HT-29 (cell line): ENCODE measurements at places on chromosomes 4 and X.

DNA sequence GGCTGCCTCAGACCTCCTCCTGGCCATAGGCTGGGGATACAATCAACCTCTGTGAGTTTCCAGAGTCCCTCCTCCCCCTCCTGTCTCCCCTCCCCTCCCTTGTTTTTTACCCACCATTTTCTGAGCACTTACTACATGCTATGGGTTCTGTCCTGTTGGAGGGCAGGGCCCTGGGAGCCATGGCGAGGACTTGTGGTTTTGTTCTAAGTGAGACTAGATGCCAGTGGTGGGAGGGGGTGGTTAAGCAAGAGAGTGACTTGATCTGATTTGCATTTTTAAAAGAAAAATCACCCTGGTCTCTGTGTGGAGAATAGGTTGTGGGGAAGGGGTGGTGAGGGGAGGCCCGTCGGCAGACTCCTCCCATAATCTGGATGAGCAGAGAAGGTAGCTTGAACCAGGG, 39.5 kb downstream of the EFNB1 start:
- no peak for DNase-seq

- DNase-seq: no peak
Observed at GRCh38 chr4:119525771-119526712, 102.6 kb downstream of the PDE5A start.

GRCh38 chr4:53777244-53777984, 186.1 kb upstream of the LNX1 start:
- no peak for DNase-seq

DNA sequence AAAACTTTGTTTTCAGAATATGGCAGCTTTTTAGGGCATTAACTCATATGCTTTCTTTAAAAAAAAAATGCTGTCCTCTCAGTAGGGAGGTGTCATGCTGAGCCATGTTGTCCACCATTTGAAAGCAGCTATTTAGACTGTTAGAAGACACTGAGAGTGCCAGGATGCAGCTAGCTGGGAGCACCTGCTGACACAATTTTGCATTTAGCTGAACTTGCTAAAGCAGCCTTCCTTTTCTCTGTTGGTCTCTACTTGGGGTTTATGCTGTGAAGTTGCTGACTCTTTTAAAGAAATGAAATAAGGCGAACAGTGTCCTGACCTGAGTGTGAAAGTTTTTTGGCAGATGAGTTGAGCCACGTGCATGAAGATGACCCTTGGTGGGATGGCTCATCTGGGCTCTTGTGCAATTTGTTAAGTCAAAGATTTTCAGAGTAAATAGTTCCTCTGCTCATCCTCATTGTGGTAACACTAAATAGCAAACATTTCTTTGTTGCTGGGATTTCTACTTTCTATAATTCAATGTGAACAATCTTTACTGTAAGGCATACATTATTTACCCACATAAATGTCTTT, 64.5 kb downstream of the CDS1 start:
- no peak for DNase-seq

- DNase-seq: no peak
Observed at GRCh38 chr4:188113156-188113555, 3.8 kb upstream of the TRIML2 start.

GRCh38 chr4:1969928-1970723, 38.6 kb downstream of the NELFA start:
- no peak for DNase-seq
